ENCODE measurements at places on chromosomes 5 and 9.

DNA sequence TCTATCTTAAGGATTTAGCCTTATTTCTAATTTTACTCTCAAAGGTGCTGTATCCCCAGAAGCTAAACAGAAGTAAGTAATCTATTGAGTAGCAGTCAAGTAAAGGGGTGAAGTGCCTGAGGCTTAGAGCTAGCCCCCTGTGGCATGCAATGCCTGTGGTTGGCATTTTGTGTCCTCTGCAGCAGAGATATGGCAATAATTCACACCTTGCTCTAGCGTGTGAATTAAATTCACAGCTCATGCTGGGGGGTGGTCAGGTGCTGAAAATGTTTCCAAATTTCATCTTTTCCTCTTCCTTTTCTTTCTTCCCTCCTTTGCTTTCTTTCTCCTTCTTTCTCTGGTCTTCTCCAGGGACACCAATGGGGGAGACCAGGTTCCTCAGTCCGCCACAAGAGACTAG, 262.1 kb downstream of the GABRB2 start:
- DNase-seq: no peak

- DNase-seq: no peak
These were observed 98.6 kb upstream of the IER5L start for GRCh38 chr9:129276486-129277230.

- no peak for DNase-seq
These were observed 3.3 kb upstream of the SNX18 start for GRCh38 chr5:54514291-54514690.

DNA sequence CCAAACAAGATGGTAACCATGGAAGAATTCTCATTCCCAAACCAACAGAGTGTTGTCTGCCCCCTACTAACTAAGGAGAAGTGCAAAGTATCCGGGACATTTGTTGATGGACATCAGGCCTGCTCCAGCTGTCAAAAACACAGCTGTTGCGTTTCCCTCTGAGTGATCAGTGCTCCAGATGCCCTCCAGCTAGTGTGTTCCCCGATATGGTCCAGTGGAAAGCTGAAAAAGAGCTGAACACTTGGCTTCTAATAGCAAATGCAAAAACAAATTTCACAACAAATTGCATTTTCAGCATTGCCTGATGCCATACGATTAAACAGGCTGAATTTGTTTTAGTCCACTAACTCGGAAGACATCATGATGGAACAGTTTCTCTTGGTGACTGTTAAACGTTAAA, 1398.7 kb downstream of the PTPRD start:
- no peak for DNase-seq

DNA sequence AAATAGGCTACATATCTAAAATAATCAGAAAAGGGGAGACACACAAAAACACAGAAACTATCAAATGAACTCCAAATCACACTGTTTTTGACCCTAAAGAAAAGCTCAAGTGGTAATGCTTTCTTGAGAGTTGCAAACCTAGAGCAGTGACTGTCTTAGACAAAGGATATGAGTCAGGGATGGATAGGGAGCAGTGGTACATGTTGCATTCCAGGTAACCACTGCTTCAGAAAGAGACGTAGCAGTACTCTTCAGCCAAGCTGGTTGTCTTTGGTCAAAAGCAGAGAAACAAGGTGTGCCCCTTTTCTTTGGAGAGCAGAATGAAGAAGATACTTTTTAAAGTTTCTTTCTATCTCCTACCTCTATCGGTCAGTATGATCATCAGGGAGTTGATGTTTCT, 1003.6 kb downstream of the CDH9 start:
- no peak for DNase-seq

DNA sequence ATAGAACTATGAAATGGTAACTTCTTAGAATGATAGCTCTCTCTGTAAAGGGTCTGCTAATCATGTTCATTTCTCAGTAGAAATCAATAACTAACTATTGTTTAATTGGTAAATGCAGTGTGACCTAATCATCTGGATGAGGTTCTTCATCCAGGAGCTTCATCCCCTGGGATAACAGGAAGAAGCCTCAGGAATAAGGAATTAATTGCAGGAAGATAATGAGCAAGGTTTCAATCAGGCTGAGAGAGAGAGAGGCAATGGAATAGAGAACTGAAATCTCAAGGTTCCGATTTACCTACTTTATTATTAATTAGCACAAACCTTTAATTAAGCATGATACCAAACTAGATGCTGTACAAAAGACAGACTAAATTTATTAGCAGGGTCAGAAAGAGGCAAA, 499.7 kb downstream of the MAT2B start:
- no peak for DNase-seq

Measured in stimulated activated CD4-positive, alpha-beta T cell treated with anti-CD3 and anti-CD28 coated beads, Interleukin-1b, Interleukin-23, amount 100 ng/mL, for 1 hour (primary cell).